ENCODE measurements at places on chromosomes 4 and X.

DNA sequence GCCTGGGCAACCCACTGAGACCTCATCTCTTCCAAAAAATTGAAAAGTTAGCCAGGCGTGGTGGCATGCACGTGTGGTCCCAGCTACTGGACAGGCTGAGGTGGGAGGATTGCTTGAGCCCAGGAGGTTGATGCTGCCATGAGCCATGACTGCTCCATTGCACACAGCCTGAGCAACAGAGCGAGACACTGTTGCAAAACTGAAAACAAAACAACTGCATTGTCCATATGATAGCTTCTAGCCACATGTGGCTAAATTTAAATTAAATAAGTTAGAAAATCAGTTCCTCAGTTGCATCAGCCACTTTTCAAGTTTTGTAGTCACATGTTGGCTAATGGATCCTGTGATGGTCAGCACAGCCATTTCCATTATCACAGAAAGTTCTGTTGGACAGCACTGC lies 67.9 kb downstream of the GAB1 start:
- no peak for DNase-seq

- no peak for DNase-seq
Measured at GRCh38 chr4:151948351-151949016, 187.7 kb upstream of the GATB start.

- DNase-seq = no peak
Measured at GRCh38 chr4:101191302-101192098, 155.8 kb downstream of the PPP3CA start.

- DNase-seq = no peak
Measured at GRCh38 chrX:47206316-47206715, 12.2 kb upstream of the CDK16 start.

GRCh38 chr4:133096972-133097371 lies 52.1 kb upstream of the PCDH10 start:
- DNase-seq = no peak

GRCh38 chrX:133171962-133172708 lies 46.0 kb downstream of the TFDP3 start:
- DNase-seq = peak; percentile 22

GRCh38 chrX:19772096-19772821 lies 115.1 kb downstream of the SH3KBP1 start:
- DNase-seq = no peak

DNA sequence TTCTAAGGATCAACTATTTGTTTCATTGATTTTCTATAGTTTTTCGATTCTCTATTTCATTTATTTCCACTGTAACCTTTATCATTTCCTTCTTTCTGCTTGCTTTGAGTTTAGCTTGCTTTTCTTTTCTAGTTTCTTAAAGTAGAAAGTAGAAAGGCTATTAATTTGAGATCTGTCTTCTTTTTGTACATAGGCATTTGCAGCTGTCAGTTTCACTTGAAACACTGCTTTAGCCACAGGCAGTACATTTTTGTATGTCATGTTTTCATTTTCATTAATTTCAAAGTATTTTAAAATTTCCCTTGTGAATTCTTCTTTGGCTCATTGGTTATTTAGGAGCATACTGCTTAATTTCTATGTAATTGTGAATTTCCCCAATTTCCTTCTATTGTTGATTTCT lies 152.2 kb downstream of the SH3KBP1 start:
- no peak for DNase-seq

- no peak for DNase-seq
Measured at GRCh38 chr4:6878451-6879059, 31.1 kb upstream of the TBC1D14 start.

- DNase-seq = no peak
Measured at GRCh38 chrX:149456476-149457245, 48.4 kb downstream of the IDS start.

DNA sequence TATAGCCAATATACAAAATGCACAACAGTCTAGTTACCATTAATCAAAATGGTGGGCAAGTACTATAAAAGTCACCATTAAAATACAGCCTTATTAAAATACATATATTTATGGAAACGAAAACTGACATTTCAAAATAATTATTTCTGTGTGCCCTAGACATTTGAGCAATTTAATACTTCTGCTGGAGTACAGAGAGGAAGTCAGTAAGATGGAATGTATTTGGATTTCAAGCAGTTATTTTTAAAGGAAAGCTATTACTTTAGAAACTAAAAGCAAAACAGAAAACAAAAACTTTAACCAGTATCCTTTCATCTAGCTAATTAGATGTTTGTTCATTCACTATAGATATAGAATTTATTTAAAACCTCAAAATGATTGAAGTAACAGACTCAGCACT lies 37.8 kb upstream of the TLR2 start:
- DNase-seq = no peak

- no peak for DNase-seq
Measured at GRCh38 chrX:129759576-129760061, 20.1 kb upstream of the SASH3 start.

- DNase-seq = peak; percentile 14
Measured at GRCh38 chr4:140152751-140153418, 1.1 kb downstream of the MAML3 start.

- DNase-seq = peak; percentile 84
Measured at GRCh38 chr4:158161551-158162354, 11.1 kb downstream of the GASK1B start.

DNA sequence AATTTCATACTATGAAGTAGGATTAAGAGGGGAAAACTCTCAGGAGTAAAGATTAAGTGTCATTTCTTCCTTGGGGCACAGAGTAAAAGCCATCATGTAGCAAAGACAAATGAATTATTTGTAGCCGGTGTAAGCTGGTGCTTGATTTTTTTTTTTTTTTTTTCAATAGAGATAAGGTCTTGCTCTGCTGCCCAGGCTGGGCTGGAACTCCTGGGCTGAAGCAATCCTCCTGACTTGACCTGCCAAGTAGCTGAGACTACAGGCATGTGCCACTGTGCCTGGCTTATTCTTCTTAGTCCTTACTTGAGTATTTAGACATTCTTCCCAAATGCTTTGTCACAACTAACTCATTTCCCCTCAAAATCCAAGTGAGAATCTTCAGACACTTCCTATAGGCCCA lies 125.7 kb downstream of the STOX2 start:
- DNase-seq = no peak

DNA sequence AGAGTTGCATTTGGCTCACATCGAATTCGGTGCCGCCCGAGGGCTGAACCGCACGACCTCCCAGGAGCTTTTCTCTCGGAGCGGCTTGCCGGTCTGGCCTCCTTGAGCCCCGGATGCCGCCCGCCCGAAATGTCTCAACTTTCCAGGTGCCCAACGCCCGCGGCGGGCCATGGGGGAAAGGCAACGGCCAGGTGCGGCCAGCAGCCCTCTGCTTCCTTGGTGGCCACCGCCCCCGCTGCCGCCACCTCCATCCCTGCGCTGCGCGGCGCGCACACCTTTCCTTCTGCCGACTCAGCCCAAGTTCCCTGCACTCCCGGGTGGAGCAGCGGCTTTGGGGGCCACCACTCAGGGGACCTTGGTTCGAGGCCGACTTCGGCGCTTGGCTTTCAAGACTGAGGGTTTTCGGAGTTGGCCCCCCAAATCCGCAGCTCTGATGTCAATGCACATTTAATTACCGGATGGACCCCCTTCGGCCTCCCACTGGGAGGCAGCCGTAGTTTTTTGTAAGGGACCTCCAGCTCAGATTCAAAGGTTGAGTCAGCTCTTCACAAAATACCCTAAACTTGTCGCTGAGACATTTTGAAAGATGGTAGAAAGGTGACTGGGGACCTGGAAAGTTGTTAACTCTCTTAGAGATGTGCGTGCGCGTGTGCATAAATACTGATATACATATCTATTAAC lies 1.1 kb downstream of the AFF2 start:
- DNase-seq = no peak

- no peak for DNase-seq
Measured at GRCh38 chrX:9745417-9746115, 20.1 kb downstream of the GPR143 start.

DNA sequence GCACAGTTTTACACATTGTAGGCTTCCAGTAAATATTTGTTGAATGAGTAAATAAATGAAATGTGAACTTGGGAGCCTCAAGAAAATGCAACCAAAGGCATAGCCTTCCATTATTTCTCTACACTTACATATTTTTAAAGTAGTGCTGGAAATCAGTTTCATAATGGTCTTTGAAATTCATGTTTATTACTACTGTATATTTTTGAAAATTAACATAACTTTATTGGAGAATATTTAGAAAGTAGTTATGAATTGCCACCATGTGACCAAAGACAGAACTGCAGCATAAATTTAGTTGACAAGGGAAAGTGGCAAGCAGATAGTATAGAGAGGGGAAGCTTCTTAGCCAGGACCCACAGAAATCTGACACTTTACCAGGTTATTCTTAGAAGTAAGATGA lies 6.4 kb downstream of the TCEAL8 start:
- peak; percentile 24 for DNase-seq

DNA sequence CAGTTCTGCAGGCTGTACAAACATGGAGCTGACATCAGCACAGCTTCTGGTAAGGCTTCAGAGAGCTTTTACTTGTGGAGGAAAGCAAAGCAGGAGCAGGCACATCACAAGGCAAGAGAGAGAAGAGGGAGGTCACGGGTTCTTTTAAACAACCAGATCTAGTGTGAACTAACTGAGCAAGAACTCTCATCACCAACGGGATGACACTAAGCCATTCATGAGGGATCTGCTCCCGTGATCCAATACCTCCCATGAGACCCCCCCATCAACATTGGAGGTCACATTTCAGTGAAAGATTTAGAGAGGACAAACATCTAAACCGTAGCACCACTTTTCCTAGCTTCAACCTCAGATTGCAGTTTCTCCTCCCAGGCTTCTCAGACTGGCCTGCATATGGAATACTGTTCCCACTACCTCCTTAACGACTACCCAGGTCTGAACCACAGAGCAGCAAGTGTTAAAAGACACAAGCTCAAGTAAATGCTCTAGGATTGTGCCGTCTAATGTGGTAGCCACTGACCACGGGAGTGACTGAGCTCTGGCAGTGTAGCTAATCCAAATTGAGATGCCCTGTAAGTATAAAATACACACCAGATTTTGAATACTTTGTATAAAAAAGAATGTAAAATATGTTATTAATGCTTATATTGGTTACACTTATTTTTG lies 192.7 kb downstream of the PTTG2 start:
- no peak for DNase-seq

DNA sequence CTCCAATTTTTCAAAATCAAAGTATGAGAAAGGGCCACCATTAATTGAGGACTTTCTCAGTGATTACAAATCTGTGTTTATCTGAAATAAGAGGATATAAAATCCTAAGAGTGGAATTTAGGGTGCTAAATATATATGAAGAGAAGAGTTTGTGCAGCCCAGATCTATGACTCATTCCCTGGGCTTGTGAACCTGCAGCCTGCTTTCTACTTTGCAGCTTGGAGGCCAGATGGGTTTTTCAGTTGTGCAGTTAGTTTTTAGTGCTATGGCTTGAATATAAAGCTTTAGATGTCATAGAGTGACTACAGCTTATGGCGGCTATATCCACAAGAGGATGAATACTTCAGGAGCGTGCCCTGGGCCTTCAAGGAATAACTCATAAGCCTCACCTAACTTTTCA lies 1391.1 kb downstream of the FSTL5 start:
- DNase-seq = no peak

- peak; percentile 37 for DNase-seq
Measured at GRCh38 chr4:5206016-5206790, 154.9 kb downstream of the STK32B start.

- no peak for DNase-seq
Measured at GRCh38 chr4:110624904-110625494, 2.1 kb upstream of the PITX2 start.

DNA sequence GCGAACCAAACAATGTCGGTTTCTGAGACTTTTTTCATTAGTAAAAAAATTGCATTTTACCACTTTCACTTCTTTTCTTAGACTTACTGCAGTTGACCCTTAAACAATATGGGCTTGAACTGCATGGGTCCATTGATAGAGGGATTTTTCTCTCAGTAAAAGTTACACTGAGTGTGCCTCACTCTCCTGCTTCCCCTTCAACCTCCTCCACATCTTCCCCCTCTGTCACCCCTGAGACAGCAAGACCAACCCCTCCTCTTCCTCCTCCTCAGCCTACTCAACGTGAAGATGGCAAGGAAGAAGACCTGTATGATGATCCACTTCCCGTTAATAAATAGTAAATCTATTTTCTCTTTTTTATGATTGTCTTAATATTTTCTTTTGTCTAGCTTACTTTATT lies 43.4 kb downstream of the TEC start:
- DNase-seq = no peak

DNA sequence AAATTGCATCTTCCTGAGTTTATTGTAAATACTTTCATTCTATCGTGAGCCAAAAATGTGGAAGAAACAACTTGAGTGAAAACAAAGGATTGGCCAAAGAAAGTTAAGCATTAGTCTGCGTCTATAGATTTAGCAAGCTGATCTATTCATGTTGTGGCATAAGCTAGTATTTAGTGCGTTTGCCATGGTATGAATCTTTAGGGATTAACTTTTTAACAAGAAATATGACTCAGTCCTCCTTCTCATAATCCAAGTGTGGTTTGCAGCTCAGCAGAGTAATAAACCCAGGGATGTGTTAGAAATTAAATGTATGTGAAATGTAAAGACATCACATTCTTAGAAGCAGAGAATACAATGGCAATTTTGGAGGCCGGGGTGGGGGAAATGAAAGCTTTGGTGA lies 1110.9 kb downstream of the NLGN4X start:
- no peak for DNase-seq

DNA sequence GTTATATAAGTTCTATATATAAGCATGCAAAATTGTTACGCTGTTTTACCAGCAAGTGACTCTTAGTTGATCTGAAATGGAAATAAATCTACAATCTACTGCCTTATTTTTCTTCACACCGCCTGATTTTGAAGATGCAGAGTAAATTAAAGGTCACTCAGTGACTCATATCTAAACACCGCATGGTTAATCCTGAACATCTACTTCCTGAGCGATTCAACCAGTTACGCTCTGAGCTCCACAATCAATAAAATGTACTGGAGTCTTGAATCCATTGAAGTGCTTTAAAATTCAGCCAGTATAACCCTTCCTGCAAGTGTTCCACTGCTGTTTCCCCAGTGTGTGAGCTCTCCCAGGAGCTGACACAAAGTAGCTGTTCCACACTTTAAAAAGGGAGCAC lies 192.8 kb downstream of the SLC7A11 start:
- DNase-seq = no peak

GRCh38 chr4:100430451-100430850 lies 87.4 kb downstream of the EMCN start:
- no peak for DNase-seq

DNA sequence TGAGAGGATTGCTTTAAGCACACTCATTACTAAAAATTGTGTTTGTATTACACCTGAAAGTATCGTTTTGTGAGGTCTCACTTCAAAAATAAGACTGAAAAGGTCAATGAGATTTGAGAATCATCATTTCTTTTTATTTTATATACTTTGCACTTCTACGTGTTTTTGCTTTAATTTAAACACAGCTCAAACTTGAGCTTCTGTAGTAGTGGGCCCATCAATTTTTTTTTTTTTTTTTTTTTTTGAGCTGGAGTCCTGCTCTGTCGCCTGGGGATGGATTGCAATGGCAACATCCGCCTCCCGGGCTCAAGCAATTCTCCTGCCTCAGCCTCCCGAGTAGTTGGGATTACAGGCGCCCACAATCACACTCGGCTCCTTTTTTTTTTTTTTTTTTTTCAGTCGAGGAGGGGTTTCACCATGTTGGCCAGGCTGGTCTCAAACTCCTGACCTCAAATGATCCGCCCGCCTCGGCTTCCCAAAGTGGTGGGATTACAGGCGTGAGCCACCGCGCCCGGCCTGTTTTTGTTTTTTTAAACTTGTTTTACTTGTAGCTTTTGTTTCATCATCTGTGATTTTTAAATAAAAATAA lies 1.5 kb downstream of the GSTCD start:
- DNase-seq = peak; percentile 48

Data from ACHN (cell line).